AG09309 (cell line): ENCODE measurements at places on chromosomes 16 and 17.

DNA sequence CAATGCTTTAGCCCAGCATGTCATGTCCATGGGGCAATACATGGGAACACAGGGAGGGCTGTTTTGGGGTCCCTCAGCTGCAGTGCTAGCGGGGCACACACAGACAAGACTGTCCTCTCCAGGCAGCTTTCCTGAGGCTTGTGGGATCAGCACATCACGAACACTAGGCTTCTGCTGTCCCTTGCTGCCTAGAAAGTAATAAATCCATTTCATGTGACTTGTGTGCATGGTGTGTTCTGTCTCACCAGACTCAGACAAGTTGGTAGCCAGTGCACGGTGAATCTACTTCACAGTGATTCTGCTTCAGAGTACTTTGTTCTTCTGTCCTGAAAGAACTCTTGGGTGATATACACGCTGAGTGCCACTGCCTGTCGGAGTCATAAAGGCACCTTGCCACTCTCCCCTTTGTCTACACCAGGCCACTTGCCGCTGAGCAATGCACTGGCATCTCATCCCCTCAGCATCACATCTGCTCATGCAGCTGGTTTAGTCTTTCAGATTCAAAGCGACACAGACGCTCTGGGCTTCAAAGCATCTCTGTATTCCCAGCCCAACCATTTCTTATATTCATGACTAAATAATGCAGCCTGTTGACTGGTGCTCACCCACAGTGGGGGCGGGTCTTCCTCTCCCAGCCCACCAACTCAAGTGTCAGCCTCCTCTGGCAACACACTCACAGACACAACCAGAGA is 95.2 kb upstream of the COX10 start:
- DNase-seq = no peak

DNA sequence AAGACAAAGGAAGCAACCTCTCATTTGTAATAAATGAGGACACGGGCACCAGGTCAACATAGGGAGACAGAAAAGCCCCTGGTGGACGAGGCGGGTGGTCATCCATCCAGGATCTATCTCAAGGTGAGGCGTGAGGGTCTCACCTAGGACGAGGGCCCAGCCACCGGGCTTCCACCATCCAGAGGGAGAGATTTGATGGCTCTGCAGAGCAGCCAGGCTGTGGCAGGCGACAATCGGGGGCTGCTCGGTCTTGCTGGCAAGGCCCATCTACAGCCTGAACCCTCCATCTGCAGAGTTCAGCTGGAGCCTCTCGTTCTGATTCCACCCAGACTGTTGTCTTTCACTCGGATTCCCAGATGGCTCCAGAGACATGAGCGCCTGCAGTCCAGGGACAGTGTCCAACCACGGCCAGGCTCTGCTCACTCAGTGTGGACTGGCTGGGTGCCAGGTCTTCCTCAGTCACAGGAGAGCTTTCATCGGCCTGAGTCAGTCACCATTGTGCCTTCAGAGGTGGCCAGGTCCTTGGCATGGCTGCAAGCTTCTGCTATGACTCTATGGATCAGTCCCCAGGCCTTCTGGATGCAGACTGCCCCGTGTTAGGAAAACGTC is 5.9 kb downstream of the LITAFD start:
- DNase-seq = no peak

GRCh38 chr17:55325406-55325805 is 60.6 kb downstream of the HLF start:
- no peak for DNase-seq

GRCh38 chr17:39016193-39017153 is 49.3 kb upstream of the FBXO47 start:
- no peak for DNase-seq

DNA sequence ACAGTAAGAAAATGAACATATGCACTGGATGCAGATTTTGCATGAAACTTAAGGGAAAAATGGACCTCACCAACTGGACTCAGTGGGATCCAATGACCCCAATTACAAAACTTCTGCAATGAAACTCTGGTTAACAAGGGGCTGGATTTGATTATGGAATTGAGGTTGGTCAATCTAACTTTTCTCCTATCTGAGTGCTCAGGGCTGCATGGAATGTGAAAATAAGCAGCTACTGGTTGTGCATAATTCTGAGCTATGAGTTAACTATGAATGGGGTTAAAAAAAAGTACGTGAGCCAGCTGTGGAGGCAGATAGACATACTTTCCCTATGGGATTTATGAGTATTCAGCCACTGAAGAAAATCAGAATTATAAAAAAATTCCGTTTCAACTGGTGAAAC is 9.2 kb downstream of the FAM20A start:
- DNase-seq = peak; percentile 59

- no peak for DNase-seq
Measured at GRCh38 chr17:71084219-71084618, 914.9 kb downstream of the KCNJ2 start.

DNA sequence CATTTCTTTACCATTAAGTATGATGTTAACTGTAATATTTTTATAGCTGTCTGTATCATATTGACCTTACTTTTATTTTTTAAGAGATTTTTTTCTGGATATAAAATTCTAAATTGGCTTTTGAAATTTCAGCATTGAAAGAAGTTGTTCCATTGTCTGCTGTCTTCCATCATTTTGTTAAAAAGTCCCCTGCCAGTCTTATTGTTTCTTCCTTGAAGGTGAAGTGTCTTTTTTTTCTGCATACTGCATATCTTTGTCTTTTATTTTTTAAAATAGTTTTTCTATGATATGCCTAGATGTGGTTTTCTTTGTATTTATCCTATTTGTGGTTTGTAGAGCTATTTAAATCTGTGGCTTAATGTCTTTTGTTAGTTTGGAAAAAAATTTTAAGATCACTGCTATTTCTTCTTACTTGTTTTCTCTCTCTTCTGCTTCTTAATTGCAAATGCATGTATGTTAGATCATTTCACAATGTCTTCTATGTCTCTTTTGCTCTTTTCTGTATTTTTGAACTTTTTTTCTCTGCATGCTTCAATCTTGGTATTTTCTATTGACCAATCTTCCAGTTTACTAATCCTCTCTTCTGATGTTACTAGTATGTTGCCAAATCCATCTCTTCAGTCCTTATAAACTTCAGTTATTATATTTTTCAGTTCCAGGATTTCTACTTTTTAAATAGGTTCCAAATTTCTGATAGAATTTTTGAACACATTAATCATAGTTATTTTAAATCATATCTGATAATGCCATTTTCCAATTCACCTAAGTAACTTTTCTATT is 20.2 kb downstream of the IL21R start:
- no peak for DNase-seq

DNA sequence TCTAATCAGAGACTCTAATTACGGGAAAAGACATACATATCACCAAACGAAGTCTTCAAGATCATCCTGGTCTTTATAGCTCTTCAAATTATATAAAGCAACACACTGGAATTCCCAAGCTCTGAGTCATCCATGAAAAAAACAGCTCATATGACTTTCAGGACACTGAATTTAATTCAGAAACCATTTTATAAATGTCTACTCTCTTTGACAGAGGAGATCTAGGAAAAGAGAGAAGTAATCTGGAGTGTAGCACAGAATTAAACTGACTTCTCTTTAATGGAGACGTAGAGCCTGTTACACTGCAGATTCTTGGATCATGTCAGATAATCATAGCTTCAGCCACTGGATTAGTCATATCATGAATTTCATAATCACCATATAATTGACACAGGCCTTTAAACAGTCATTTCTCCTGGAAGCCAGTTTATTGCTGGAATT is 86.8 kb upstream of the WSB1 start:
- peak; percentile 25 for DNase-seq

GRCh38 chr17:6427279-6427781 is 7.6 kb downstream of the AIPL1 start:
- DNase-seq = peak; percentile 11

- no peak for DNase-seq
Measured at GRCh38 chr17:37026531-37026869, 77.7 kb downstream of the AATF start.
